ENCODE measurements at places on chromosomes 11 and 22.

- DNase-seq, result no peak
Measured at GRCh38 chr22:26443901-26444690, 15.0 kb downstream of the ASPHD2 start.

GRCh38 chr22:33002035-33002434 lies 56.1 kb downstream of the SYN3 start:
- no peak for DNase-seq

DNA sequence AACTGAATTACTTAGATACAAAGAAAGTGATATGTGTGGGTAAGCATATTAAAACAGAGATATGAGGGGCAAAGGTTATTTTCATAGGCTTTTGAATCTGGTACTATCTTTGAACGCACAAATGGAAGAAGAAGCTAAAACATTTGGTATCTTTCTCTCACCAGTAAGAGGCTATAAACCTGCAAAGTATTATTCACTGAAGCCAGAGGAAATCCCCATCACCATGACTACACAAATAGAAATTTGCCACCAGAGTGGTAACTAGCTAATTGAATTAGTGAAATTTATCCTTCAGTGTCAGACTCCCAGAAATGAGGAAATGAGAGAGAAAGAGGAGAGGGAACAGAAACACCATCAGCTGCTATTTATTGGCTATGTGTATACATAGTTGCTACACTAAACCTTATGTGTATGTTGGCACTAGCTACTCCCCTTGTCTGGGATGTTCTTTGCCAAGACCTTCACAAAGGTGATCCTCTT lies 503.4 kb downstream of the DLG2 start:
- DNase-seq, result no peak

- DNase-seq, result no peak
Measured at GRCh38 chr11:9219572-9219971, 45.6 kb downstream of the DENND5A start.

DNA sequence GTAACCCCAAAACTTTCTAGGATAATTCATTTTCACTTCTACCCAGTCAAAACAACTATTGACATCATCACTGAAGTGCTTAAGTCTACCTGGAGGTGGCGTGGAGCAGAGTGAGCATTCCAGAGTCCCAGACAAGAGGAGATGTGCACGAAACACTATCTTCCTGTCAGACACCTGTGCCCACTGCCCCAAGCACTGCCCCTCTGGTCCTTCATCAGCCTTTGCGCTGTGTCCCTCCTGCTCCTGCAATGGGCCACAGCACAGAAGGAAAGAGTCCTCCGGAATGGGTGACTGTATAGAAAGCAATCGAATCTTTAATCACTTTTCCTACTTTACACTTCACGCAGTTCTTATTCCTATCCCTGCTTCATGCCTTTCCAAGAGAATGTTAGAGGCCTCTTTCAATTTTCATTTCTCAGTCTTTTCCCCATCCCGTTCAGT lies 512 bp upstream of the GRIA4 start:
- DNase-seq, result no peak

DNA sequence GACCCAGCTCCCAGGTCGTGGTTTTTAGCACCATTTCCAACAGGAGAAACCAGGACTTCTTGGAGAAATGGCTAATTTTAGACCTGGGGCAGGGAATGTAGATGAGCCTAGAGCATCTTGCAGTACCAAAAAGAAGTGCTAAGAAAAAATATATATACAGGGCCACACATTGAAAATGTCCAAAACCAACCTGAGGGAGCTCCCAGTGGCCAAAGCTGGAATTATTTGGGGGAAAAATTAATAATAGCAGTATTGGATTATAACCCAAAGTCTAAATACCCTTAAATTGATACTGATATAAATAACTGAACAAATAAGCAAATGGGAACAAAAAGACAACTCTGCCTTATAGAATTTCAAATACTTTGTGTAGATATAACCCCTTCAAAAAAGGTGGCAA lies 108.0 kb downstream of the PARVA start:
- DNase-seq, result no peak

GRCh38 chr22:28505416-28506149 lies 174.1 kb downstream of the TTC28 start:
- no peak for DNase-seq

DNA sequence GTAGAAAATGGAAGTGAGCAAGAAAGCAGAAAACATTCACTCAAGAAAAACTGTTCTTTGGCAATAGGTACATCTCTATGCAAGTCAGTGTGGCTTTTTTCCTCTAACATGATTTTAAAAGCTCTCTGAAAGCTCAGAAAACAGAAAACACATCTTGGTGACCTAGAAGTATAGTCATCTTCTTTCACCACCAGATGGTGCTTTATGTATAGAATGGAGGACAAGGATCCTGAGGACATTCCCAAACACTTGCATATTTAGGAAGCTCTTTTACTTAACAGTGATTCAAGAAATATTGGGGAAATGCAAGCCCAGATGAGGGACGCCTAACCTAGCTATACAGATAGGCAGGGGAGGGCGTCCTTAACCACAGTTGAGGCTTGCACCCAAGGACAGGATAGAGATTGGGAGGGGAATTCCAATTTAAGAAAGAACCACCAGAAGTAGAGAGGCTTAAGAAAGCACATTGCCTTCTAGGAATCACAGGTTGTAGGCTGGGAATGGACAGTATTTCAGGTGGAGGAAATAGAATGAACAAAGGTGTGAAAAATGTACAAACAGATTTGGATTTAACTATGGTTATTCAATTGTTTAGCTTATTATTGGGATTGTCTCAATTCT lies 13.8 kb upstream of the CCDC81 start:
- DNase-seq, result no peak

- DNase-seq, result no peak
Measured at GRCh38 chr22:35218079-35218478, 39.2 kb upstream of the HMGXB4 start.

GRCh38 chr22:24516301-24516737 lies 21.2 kb downstream of the UPB1 start:
- DNase-seq, result no peak

GRCh38 chr11:63614136-63614671 lies at the start of gene PLAAT3:
PLAAT3 (minus strand) TSS chr11:63614433; CDS start chr11:63614014, 419 bp downstream.
- no peak for DNase-seq

DNA sequence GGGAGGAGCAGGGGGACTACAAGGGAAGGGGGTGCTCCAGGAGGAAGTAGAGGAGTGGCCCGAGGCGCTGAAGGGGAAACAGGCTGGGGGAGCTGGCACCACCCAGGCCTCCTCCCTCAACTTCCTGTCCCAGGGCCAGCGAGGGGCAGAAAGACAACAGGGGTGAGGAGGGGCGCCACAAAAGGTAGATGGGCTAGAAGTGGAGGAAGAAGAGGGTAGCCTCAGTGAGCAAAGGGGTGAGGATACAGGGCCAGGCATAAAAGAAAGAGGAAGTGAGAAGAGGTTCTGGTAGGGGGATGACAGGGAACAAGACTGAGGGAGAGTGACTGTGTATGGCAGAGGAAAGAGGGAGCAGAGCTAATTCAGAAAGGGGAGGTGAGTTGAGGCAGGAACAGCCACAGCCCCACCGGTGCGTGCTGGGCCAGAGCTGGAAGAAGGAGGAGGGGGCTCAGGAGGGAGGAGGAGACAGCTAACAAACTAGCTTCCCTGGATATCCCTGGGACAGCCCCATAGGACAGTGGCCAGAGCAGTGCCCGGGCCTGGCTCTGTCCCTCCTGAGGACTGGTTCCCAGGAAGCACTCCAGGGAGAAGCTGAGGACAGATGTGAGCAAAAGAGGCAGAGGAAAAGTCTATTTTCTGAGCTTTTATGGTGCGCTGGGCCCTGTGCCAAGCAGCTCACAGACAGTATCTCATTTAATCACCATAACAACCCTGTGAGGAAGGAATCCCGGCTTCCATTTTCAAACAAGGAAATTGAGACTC lies 8.5 kb downstream of the DCHS1 start:
- no peak for DNase-seq

DNA sequence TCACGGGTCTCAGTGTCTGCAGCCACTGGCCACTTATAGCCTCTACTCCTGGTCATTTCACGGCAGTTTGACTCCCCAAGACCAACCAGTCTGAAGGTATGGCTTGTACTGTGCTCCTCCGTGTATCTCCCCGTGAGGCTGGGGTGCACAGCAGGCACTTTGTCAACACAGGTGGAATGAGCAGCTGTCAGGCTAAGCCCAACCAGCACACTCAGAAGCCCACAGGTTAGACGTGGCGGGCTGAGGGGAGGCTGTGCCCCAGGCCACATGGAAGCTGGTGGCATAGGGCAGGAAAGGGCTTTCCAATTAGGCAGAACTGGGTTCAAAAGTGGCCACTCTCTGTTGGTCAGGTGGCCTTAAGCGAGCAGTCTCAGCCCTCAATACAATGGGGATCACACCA lies 7.0 kb downstream of the TP53I11 start:
- no peak for DNase-seq

DNA sequence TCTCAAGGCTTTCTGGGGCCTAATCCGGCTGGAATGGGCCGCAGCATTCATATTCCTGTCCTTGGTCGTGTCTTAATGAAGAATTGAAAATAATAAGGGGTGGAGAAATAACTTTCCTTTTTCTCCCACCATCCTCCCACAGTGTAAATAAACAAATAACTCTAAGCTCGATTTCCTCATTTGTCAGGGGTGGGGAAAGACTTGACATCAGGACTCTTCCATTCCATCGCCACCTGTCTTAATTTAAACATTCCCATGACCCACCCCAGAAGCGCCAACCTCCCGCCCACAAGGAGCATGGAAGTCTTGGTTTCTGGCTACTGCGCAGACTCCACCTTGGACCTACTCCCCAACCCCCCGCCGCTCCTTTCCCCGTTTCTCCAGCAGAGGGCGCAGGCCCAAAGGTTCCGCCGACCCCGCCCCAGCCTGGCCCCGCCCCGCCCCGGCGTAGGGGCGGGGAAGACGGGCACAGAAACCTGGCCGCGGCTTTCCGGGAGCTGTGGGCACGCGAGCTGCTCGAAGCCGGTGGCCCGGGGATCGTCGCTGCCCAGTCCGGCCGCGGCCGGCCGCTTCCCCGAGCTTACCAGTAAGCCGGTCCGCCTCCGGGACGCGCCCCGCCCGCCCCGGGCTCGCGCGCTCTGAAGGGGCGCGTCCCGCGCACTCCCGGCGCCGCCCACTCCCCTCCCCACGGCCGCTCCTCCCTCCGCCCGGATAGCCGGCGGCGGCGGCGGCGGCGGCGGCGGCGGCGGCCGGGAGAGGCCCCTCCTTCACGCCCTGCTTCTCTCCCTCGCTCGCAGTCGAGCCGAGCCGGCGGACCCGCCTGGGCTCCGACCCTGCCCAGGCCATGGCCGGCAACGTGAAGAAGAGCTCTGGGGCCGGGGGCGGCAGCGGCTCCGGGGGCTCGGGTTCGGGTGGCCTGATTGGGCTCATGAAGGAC lies at the start of gene CBL:
CBL (plus strand) TSS at position 766 of the 937 bp plus-strand sequence; CDS start at position 845, 79 bp downstream.
- peak; percentile 98 for DNase-seq

GRCh38 chr22:43972931-43973462 lies 17.8 kb downstream of the SAMM50 start:
- DNase-seq, result no peak

GRCh38 chr11:124930799-124931198 lies 5.0 kb downstream of the HEPACAM start:
- no peak for DNase-seq

- DNase-seq, result no peak
Measured at GRCh38 chr11:111945198-111945597, 8.1 kb downstream of the DIXDC1 start.

DNA sequence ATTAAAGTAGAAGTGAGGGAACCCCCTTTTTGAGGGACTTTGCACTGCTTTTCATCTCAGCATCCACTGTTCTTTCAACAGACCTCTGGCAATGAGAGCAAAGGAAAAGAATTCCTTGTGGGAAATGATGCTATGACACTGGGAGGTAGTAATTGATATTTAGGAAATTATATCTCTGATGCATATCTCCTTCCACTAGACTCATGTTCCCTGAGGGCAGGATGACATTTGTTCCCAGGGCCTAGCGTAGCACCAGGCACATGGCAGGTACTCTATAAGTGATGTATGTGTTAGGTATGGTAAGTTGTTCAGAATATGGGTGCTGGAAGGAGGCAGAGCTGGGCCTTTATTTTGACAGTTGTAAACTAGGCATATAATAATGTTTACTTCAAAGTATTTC lies 142.9 kb downstream of the CCDC81 start:
- no peak for DNase-seq

- DNase-seq, result no peak
Measured at GRCh38 chr11:69194396-69194795, 38.7 kb downstream of the SMIM38 start.

DNA sequence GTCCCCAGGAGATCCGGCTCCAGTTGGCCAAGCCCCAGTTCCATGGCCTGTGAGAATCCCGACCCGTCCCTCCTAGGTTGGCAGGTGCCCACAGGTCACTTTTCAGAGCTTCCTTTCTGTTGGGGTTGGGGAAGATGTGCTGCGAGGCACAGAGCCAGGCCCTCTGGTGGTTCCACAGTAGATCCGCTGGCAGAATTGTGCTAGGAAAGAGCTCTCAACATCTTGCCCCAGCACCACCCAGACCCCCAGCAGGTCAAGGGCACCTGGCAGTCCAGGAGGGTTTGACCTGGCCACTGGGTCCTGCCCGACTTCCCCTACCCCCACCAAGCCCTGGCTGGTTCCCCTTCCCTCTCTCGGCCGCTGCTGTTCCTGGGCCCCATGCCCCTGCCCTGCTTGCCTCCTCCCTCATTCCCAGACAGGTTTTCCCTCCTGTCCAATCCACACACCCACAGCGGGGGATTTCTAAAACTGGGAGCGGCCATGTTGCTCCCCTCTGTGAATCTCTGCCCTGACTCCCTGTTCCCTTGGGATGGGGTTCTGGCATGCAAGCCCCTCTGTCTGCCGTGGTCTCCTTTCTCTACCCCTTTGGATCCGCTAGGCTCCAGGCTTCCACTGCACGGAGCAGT lies 26.2 kb upstream of the GCAT start:
- no peak for DNase-seq
